ENCODE measurements at places on chromosomes 5 and 9. TPM values are rescaled to one million over a fixed set of nuclear protein-coding genes. Genes with fewer than 3 reads are reported as not detected.

Gene CDKN2B-AS1
- 0.61 TPM for polyA plus RNA-seq

Gene ROR2
- polyA plus RNA-seq: 7.7 TPM

Gene GABRA6
- polyA plus RNA-seq: not detected

Gene FAT2
- polyA plus RNA-seq: not detected

GRCh38 chr9:109166771-109167601 lies at the start of gene FRRS1L:
TSS of gene FRRS1L (minus strand) at chr9:109167249. CDS start at chr9:109167138, 111 bp downstream.
- DNase-seq: peak; percentile 27

DNA sequence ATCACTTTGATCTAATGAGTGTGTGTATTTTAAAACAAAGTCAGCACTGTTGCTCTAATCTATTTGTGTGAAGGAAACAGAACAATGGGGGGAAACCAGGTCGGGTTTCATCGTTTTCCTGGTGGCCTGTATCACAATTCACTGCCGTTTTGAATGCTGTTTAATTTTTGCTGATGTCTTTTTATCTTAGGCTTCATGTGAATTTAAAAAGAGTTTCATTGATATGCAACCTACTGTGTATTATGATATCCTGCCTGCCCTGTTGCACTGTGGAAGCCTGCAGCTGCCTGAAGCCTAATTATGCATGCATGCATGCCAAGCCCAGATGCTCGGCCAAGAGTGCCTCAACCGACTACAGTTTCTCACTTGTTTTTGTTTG lies 307.5 kb downstream of the ZNF608 start:
- no peak for DNase-seq

DNA sequence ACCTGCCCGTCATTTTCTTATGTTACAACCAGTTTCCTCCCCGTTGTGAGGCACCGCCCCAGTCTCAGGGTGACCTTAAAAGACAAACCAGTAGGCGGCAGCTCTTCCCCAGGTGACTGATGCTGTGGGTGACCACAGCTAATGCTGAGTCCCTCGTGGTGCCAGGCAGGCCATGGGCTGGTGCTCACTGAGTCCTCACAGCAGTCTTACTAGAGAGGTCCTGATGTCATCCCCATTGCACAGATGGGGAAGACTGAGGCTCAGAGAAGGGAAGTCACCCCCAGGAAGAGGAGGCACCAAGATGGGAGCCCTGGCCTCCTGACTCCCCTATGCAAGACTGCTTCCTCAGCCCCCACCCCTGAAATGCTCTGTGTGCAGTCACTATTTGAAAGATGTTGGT lies 978 bp downstream of the CFAP157 start:
- peak; percentile 12 for DNase-seq

DNA sequence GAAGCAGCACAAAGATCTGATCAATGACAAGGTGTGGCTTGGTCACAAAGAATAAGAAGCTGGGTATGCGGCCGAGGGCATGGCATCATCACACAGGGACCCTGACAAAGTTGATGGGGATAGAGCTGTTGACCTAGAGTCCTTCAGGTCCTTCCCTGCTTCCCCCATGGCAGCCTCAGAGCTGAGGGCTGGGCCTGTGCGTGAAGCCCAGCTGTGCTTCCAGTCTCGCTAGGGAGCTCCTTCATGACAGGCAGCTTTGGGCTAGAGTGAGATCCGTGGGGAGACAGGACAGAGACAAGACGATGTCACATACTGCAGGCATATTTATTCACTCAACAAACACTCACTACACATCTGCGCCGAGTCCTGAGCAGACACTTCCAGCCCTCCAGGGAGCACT lies 56.4 kb upstream of the NEURL1B start:
- no peak for DNase-seq

DNA sequence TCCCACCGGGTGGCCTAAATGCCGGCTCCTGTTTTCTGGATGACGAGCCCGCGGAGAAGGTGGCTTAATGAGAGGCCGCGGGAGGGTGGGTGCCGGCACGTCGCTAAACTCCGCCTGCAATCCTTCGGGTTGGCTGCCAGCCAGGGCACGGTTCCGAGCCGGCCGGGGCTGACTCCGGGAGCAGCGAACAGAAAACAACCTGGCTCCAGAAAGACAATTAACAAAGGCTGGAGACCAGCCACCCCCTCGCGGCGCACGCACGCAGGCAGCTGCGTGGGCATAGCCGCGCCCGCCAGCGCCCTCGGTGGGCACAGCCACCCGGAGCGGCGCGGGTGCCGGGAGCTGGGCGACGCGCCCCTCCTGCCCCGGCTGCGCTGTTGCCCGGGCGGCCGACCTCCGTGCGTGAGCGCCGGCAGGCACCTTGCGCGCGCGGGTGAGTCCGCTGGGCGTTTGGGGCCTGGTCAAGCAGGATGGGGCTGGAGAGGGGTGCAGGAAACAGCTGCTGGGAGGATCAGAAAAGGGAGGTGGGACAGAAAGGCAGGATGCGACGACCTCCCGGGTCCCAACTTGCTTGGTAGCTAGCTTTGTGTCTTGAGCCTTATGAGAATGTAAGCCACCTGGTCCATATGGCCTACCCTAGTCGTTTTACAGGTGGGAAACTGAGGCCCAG lies at the start of gene ARHGEF37:
Gene ARHGEF37, plus strand, starts transcription at position 307 of the 670 bp plus-strand sequence. CDS start 16,272 bp downstream, outside the sequence.
- peak; percentile 74 for DNase-seq

GRCh38 chr5:42491699-42492098 lies 68.5 kb downstream of the GHR start:
- DNase-seq: no peak

DNA sequence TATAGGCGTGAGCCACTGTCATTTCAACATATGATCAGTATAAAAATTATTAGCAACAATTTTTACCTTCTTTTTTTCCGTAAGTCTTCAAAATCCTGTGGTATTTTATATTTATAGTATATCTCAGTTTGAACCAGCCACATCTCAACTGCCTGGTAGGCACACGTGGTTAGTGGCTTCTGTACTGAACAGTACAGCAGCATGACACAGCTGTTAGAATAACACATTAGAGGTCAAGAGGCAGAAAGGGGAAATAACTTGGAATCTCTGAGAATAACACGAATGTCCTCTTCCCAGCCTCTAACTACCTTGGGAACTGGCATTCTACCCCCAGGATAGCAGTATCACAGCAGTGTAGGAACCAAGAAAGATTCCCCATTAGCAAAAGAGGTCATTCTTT lies 108.5 kb upstream of the IQGAP2 start:
- no peak for DNase-seq

- DNase-seq: no peak
Observed at GRCh38 chr9:128714586-128715435, 9.1 kb downstream of the ZDHHC12 start.

DNA sequence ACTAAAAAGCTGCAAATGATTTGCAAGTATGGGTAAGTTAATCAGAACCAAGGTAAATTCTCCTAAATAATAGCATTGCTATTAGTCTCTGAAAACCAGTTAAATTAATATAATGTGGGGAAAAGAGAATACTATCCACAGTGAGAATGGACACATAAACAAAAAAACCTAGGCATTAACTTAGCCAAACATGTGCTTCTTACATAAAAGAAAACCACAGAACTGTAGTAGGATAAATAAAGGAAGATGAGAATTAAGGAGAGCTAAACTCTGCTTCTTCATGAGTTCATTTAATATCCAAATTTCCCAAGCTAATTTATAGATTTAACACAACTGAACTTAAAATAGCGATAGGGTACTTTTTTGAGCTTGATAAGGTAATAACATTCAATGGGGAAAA lies 31.8 kb downstream of the ABCA1 start:
- no peak for DNase-seq

DNA sequence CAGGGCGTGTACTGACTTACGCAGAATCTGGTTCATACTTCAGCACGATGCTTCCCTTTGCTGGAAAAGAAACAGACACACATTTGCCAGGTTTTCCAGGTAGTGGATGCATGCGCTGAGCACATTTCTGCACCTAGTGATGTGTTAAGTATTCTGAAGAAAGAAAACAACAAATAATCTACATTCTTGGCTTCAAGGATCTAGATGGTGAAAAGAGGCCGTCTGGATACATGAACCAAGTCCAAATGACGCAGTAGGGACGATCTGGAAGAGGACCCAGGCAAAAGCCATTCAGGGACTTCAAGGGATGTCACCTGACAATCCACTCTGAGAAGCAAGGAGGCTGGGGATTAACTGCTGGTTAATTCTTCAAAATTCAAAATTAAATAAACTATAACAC lies 30.4 kb downstream of the NSUN2 start:
- DNase-seq: no peak

- peak; percentile 88 for DNase-seq
Observed at GRCh38 chr5:76807296-76807695, 11.5 kb upstream of the F2RL1 start.

- DNase-seq: peak; percentile 11
Observed at GRCh38 chr9:117034866-117035265, 347.8 kb downstream of the TRIM32 start.

DNA sequence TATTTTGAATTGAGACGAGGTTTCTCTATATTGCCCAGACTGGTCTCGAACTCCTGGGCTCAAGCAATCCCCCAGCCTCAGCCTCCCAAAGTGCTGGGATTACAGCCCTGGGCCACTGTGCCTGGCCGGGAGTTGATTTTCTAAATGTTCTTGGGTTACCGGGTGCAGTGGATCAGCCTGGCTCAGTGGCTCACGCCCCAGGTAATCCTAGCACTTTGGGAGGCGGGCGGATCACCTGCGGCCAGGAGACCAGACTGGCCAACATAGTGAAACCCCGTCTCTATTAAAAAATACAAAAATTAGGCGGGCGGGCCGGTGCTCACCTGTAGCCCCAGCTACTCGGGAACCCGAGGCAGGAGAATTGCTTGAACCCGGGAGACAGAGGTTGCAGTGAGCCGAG lies 106.9 kb upstream of the LARP1 start:
- DNase-seq: no peak

- no peak for DNase-seq
Observed at GRCh38 chr5:150404121-150404520, 8.6 kb downstream of the CD74 start.

- DNase-seq: peak; percentile 73
Observed at GRCh38 chr5:140632366-140633020, 482 bp downstream of the CD14 start.

All from GM23248 (cell line).